ENCODE measurements at places on chromosomes 16 and 17.

GRCh38 chr17:64357191-64357981, 33.3 kb downstream of the PECAM1 start:
- DNase-seq, result no peak

DNA sequence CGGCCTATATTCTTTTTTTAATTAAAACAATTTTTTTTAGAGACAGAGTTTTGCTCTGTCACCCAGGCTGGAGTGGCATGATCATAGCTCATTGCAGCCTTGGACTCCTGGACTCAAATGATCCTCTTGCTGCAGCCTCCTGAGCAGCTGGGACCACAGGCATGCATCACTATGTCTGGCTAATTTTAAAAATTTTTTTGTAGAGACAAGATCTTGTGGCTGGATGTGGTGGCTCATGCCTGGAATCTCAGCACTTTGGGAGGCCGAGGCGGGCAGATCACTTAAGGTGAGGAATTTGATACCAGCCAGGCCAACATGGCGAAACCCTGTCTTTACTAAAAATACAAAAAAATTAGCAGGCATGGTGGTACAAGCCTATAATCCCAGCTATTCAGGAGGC, 54.8 kb upstream of the MSI2 start:
- DNase-seq, result no peak

- DNase-seq, result peak; percentile 77
Observed at GRCh38 chr16:55444754-55445485, 34.1 kb upstream of the MMP2 start.

GRCh38 chr16:66512272-66513110, 37.4 kb downstream of the TK2 start:
- no peak for DNase-seq

DNA sequence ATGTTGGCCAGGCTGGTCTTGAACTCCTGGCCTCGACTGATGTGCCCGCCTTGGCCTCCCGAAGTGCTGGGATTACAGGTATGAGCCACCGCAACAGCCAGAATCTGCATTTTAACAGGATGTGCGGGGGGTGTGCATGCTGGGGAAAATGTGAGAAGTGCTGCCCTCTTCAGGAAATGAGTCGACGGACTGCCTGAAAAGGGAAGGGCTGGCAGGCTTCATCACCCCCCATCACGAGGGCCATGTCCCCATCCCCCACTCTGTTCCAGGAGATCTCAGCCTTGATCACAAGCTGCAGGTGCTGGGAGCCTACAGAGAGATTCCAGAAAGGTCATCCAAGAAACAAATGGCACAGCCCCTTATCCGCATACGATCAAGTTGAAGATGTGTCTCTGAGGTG, 195.3 kb upstream of the RPL38 start:
- DNase-seq, result peak; percentile 33

- no peak for DNase-seq
Observed at GRCh38 chr17:78197147-78197832, 10.1 kb downstream of the AFMID start.

All from HL-60 (cell line).